ENCODE measurements at places on chromosomes 2 and 18.

DNA sequence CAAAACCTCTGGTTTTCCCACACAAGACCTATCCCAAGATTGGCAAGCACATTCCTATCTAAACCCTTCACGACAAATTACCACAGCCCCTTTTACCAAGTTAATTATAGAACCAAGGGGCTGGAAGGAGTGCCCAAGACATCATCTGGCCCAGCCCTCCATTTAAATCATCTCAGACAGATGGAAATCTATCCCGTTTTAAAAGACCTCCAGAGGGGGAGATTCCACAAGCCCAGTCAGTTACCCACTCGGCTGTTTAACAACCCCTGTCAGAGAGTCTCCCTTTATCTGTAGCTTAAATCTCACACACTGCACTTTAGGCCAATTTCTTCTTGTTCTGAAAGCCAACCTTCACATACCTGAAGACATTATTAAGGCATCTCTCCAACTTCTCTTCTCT, 179.1 kb upstream of the MEIS1 start:
- DNase-seq: no peak

DNA sequence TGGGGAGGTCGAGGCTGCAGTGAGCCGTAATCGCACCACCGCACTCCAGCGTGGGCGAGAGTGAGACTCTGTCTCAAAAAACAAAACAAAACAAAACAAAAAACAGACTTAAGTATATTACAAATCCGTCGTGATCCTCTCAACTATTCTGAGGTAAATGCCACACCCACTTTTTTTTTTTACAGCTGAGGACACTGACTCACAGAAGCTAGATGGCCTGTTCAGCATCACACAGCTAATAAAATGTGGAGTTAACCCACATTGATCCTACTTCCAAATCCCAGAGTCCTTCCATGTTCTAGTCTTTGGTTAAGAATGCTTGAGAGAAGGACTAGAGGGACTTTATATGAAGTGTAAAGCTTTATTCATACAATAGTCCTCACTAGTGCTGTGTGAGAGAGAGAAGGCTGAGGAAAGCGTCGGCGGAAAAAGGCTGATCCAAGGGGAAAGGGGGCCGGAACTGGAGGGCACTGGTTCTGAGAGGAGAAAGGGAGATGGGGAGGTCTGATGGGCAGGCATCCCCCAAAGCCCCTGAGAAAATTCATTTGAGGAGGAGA, 627 bp downstream of the RNF25 start:
- peak; percentile 25 for DNase-seq

DNA sequence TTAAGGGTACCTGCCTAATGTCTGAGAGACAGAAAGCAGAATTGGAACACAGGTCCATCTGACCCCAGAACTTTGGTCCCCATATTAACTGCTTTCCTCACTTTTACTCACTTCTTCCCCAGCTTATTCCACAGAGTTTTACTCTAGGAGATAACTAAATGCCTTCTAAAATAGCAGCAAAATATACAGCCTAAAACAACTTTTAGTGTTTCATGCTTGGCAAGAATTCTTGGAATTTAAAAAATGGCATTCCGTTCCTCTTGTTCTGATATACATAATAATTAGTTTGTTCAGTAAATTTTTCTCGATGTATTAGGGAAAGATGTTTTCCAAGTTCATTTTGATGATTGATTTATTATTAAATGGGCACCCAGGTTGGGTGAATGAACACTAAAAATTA, 151.9 kb downstream of the FHOD3 start:
- peak; percentile 52 for DNase-seq

DNA sequence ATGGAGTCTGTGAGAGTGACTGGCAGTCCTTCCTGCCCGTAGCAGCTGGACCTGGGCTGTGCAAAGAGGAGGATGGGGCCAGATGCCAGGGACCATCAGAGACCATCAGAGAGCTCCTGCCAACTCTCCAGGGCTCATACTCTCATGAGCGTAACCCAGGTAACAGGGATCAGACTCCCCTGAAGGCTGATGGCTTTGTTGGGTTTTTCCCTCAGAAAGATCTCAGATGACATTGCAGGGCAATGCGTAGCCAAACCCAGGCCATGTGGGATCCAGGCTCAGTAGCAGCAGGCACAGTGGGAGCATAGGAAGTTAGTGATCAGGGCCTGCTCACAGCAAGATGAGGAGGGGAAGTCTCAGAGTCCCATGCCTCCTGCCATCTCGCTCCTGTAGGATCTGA, 218.0 kb downstream of the LOXHD1 start:
- DNase-seq: no peak

DNA sequence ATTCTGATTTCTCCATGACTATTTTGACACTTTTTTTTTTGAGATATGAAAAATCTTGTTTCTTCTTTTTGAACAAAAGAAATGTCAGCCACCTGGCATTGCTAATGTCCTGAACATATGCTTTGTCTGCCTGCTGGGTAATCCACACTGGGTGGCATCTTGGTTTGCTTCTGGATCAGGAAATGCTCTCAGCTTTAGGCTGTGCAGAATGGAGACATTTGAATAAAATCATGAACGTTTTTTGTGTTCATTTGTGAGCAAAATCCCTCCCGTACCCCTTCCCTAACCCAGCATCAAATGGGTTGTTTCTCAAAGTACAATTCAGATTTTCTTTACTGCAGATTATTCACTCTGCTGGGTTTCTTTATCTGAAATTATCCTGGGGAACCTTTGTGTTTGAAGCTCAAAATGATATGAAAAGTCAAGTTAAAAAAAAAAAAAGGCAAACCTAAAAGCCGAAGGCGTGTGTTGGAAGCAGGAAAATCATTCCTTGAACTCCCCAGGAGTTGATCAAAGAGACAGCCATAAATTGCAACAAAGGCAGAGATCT, 53.4 kb upstream of the KLF7 start:
- DNase-seq: no peak

DNA sequence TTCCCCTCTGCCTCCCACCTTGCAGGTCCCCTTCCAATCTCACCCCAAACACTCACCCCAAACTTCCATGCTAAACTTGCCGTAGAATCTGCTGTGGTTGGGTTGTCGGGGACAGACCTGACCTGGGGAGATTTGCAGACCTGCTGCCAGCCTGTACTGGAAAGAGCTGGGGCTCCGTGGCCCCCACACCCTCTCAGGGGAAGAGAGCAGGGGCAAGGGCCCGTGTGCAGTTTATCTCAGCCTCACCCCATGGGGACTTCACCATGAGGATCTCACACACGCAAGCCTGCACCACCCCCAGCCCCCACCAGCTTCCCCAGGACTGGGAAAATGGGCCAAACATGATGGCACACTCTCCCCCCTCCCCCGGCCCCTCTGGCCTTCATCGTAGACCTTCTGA, 30.7 kb downstream of the KCNIP3 start:
- no peak for DNase-seq

DNA sequence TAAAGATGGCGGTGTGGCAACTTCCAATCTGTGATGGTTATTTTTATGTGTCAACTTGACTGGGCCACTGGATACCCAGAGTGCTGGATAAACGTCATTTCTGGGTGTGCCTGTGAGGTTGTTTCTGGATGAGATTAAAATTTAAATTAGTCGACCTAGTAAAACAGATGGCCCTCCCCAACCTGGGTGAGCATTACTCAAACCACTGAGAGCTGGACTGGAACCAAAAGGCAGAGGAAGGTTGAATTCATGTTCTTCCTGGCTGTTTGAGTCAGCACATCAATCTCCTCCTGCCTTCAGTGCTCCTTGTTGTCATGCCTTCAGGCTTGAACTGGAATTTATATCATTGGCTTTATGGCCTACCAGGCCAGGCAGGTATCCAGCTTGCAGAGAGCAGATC, 190.8 kb upstream of the RGPD4 start:
- DNase-seq: peak; percentile 52

DNA sequence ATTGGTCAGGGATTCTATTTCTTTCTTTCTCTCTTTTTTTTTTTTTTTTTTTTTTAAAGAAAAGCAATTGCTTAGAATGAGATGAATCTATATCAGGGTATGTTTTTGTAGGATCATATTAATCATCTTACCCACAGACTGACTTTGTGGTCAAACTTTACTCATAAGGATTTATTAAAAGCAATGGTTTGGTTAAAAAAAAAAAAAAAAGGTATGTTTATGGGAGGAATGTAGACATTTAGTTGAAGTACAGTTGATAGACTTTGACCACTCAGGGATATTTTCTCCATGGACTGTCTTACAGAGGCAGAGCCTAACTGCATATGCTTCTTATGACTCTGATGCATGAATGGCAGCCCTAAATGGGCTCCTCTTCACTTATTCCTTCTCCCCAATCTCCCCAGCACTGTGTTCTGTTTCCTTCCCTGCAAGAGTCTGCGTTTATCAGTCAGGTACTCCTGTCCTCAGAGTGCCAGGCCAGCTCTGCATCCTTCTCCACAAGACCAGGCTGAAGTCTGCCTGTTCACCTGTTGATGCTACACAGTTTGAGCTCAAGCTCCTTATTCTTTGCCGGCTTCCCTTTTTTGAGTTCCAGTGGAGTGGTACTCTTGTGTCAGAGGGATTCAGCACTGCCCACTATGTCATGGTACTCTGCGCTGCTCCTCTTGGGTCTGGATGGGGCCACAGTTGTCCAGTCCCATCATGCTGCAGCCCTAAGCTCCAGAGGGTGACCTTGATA, 24.3 kb downstream of the CRIM1 start:
- peak; percentile 82 for DNase-seq

GRCh38 chr2:12044857-12045256, 298.4 kb downstream of the LPIN1 start:
- no peak for DNase-seq

- DNase-seq: no peak
Observed at GRCh38 chr2:65357095-65357958, 75.1 kb downstream of the SPRED2 start.

Data from fibroblast of skin of back (primary cell).